Activated naive CD8-positive, alpha-beta T cell treated with anti-CD3 and anti-CD28 coated beads for 36 hours (primary cell): ENCODE measurements at places on chromosomes 5 and 9. TPM values are rescaled to one million over a fixed set of nuclear protein-coding genes. Genes with fewer than 3 reads are reported as not detected.

Gene PLAC8L1
- not detected for total RNA-seq

Gene SLC36A3
- total RNA-seq, result not detected

Gene RLN2
- total RNA-seq, result 2.8 TPM

Gene GPSM1
- total RNA-seq, result 11.0 TPM

Gene PCDHB2
- not detected for total RNA-seq

Gene IL17B
- total RNA-seq, result not detected

Gene GNE
- 12.6 TPM for total RNA-seq

Gene SPAAR
- not detected for total RNA-seq

Gene GGTA1
- not detected for total RNA-seq

Gene KCNMB1
- not detected for total RNA-seq

Gene NEUROG1
- total RNA-seq, result not detected

Gene OSMR
- total RNA-seq, result not detected
